ENCODE measurements at places on chromosomes 2 and 18.

DNA sequence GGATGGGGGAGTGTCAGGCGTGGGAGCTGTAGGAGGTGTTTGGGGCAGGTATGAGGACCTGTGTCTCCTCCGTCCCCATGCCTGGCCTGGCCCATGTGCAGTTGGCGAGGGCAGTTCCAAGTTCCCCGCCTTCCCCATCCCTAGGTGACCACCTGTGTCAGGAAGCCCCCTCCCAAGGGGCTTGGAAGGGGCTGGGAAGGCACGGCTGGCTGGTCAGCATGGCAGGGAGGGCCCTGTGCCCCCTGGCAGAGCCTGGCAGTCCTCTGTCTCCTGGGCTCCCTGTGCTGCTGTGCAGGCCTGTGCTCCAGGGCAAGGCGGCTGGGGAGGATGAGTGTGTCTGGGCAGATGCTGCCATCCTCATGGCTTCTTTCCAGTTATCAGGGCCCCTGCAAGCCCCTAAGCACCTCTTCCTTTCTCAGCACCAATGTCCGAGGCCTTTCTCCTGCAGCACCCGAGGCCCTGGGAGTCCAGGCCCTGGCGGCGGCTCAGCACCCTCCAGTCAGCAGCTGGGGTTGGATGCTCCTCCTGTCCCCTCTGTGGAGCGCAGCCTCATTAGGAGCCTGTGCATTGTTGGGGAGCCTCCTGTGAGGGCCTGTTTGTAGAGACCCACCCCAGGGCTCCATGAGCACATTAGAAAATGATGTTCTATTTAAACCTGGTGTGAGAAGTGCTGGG, 101.7 kb downstream of the FAM210A start:
- no peak for DNase-seq

- no peak for DNase-seq
Observed at GRCh38 chr2:160207271-160207670, 7.2 kb upstream of the ITGB6 start.

DNA sequence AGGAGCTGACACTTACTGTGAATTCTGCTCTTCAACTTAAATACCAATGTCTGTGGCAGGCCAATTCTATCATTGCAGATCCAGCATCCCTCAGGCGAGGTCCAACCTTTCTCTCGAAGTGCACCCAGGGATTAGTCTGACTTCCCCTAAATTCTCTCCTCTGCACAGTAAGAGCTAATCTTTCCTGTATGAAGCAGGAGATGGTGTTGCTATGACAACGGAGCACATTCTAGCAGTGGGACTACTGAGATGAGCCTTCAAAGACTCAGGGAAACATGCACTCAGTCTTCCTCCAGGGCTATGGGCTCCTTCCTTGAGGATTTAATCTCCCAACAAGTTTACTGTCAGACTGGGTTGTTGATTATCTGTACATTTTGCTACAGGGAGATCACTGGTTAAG, 176.3 kb downstream of the NOL4 start:
- no peak for DNase-seq

- no peak for DNase-seq
Observed at GRCh38 chr2:149877913-149878312, 290.3 kb upstream of the MMADHC start.

- no peak for DNase-seq
Observed at GRCh38 chr2:238999291-238999741, 151.4 kb downstream of the TWIST2 start.

DNA sequence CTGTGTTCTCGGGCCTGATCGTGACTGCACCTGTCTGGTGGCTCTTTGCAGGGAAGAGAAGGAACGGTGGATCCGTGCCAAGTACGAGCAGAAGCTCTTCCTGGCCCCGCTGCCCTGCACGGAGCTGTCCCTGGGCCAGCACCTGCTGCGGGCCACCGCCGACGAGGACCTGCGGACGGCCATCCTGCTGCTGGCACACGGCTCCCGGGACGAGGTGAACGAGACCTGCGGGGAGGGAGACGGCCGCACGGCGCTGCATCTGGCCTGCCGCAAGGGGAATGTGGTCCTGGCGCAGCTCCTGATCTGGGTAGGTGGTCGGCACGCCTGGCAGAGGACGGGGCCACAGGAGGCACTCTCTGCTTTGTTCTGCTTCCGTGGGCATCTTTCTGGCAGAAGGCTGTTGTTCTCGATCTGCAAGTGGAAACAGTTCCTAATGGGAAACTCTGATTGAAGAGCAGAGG, 48.0 kb downstream of the GBX2 start:
- DNase-seq = no peak

DNA sequence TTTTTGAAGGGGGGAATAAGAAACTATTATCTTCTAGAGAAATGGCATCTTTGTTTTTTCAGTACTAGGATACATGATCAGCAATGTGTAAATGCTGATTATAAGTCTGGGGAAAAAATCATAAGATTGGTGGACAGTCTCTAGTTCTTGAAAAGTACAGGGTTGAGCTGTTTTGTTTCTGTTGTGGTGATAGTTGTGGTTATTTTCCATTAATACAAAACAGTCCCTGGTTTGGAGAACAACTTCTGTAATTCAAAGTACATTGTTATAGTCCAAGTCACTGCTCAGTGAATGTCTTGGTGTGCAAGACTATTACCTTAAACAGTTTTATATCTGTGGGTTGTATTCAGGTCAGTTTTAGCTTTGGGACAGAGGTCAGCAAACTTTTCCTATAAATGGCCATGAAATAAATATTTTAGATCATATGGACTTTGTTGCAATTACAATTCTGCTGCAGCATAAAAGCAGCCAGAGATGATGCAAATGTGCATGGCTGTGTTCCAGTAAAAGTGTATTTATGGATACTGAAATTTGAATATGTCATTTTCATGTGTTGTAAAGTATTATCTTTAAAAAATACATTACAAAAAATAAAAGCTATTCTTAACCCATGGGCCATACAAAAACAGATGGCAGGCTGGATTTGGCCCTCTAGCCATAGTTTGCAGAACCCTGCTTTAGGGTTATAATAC, 111.0 kb downstream of the CERS6 start:
- DNase-seq = no peak

- no peak for DNase-seq
Observed at GRCh38 chr2:74915743-74916142, 42.7 kb upstream of the POLE4 start.

DNA sequence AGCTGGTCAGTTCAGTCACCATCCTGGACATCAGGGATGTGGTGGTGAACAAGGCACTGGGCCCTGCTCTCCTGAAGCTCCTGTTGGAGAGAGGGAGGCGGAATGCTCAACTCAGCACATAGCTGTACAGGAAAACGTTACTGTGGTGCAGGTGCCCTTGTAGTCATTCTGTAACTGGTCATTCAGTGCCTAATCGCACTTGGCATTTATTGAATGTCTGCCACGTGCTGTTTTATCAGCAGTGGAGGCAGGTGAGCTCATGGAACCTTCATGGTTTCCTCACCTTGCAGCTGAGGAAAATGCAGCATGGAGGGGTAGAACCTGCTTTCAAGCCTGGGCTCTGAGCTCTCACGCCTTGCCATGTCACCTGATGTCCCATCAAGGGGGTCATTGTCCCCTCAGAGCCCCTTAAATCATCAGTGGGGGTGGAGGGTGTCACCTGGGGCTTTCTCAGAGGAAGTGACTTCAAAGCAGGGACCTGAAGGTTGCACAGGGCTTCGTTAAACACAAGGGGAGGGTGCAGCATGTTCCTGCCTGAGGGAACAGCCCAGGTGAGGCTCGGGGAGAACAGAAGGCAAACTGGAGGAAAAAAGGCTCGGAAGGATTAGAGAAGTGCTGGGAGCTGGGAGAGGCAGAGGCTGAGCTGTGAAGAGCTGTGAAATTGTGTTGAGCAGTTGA, 56.0 kb upstream of the RPL31 start:
- no peak for DNase-seq

DNA sequence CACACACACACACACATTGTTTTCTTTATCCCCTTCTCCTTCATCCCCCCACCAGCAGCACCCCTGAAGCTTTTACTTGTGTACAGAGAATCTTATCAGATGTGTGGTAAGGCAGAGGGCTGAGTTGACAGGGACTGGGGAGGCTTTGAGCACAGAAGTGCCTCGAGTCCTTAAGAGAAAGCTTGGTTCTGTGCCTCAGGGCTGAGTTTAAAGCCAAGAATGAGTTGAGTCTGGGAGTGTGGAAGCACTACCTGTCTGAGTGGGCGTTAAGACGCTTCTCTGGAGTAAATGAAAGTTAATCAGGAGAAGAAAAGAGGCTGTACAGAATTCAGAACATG, 2.7 kb downstream of the ID2 start:
- peak; percentile 85 for DNase-seq

DNA sequence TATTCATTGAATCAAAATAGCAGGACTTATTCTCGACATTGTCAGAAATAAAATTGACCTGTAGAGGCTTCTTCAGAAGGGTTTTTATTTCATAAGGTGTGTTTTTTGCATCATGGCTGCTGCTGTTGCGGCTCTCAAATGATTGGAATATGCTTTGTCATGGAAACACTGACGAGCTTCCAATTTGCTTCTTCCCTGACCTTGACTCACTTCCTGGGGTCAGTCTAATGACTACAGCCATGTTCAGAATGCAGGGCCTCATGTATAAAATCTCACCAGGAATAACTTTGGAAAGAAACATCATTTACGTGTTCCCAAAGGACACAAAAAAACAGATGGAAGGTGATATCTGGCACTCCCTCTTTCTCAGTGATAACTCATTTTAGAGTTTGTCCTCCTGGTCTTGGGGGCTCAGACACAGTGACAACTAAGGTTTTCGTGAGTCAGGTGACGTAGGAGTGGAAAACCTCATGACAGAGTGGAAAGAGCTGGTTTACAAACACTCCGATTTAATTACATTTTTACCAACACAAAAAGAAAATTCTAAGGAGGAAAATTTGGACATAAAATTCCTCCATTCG, 467.0 kb upstream of the RAB12 start:
- no peak for DNase-seq

DNA sequence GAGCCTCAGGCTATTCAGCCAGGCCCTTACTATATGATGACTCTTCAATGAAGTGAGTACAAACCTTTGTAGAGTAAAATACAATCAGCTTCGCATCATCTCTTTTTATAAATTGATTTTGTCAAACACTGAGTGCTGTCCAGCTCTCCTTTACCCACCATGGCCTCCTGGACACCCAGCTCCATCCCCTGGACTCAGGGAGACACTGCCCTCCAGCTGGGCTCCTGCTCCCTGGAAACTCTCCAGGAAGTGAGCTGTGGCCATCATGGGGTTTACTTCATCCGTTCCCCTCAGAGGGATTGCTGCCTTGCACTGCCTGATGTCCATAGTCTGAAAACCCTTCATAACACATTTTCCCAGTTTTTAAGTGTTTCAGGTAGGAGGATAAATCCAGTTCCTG, 82.5 kb upstream of the XIRP2 start:
- DNase-seq = no peak

GRCh38 chr18:58032233-58032632, 11.8 kb upstream of the NEDD4L start:
- DNase-seq = no peak

GRCh38 chr2:143645921-143646645, 516.9 kb downstream of the ARHGAP15 start:
- DNase-seq = no peak

- no peak for DNase-seq
Observed at GRCh38 chr18:54532222-54532621, 58.8 kb upstream of the DYNAP start.

- no peak for DNase-seq
Observed at GRCh38 chr18:13256444-13257305, 38.1 kb downstream of the LDLRAD4 start.

DNA sequence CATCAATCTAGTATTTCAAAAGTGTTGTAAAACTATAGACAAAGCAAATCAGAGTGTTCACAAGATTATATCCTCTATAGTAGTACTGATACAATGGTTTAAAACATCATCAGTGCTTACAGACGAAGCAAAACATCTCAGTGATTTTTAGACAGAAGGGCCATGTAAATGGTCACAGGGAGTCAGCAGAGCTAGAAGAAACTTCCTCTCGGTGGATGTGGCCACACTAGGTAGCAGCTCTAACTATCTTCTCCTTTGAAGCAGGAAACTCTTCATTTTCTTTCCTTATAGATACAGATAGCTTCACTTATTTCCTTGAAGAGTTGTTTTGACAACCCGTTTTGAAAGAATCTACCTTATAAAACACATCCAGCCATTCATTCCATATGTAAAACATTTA, 80.4 kb upstream of the CD226 start:
- DNase-seq = no peak

- DNase-seq = no peak
Observed at GRCh38 chr2:71802556-71802955, 345.1 kb downstream of the CYP26B1 start.

- no peak for DNase-seq
Observed at GRCh38 chr2:36393738-36394256, 38.2 kb downstream of the CRIM1 start.

DNA sequence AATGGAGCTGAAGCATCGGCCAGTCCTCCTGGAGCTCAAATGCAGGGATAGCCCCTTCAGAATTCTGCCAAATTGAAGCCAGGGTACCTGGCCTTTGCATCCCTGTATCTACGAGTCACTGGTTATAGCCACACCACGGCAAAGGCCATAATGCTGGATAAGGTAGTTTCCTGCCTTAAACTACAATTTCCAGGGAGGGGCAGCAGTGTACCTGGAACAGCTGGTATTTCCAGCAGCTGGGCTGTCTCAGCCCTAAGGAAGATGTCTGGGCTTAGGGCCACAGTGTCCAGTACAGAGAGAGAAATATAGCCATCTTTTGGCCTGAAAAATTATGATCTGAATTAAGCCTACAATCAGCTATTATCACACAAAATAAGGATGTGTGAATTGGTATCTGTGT, 180.3 kb downstream of the GCA start:
- no peak for DNase-seq

DNA sequence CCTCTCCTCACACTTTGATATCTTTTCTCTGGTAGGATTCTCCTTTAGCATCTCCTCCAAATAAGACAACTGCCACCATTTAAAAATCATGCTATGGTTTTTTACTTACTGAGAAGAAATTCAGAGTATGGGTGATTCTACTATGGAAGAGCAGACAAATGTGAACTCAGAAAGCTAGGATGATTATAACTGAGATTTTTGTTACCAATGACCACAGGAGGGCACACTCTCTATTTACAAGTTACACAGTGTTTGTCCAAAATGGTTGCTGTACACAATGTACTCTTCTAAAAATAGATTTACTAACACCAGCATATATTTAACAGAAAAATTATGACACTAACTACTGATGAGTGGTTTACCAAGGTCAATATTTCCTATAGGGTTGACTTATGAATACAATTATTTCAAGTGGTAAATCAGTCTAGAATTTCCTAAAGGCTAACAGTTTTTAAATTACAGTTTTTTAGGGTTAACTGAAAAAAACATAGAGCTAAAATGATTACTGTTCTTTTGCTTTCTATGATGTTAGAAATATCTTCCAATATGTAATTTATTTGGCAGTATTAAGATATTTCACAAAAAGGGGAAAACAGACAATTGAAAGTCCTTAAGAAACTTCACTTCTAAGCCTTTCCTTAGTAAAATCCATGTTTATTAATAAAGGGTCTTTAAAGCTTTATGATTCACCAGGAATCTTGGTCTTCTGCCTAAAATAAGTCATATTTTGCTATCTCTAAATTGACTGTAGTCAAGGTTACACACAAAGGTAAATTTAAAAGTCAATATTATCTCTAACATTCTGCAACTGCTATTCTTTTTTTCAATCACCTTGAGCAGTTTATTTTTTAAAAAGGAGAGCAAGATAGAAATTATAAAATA, 57.2 kb downstream of the MAP4K3 start:
- DNase-seq = peak; percentile 73

GRCh38 chr2:109497463-109497862, 116.3 kb downstream of the SEPTIN10 start:
- DNase-seq = no peak

- peak; percentile 34 for DNase-seq
Observed at GRCh38 chr18:63137999-63138435, 181.6 kb downstream of the BCL2 start.

Measured in hematopoietic multipotent progenitor cell treated with erythropoietin and hydrocortisone succinate and interleukin-3 and kit ligand, for 8 days (in vitro differentiated cells).